ENCODE measurements at places on chromosomes 6 and 20. TPM values are rescaled to one million over a fixed set of nuclear protein-coding genes. Genes with fewer than 3 reads are reported as not detected.

The PCSK2 gene
- not detected for total RNA-seq

The GDAP1L1 gene
- total RNA-seq, result 0.07 TPM

The TCF21 gene
- total RNA-seq, result 0.04 TPM

The ZC2HC1B gene
- not detected for total RNA-seq

The COL21A1 gene
- total RNA-seq, result 0.56 TPM

The HLA-DPB1 gene
- total RNA-seq, result not detected

The ACSS1 gene
- total RNA-seq, result 17.6 TPM

The OR2J3 gene
- not detected for total RNA-seq

The CPNE1 gene
- 159 TPM for total RNA-seq

The MUC21 gene
- total RNA-seq, result not detected

The BNIP5 gene
- 0.04 TPM for total RNA-seq

The LY6G6F gene
- total RNA-seq, result not detected

The WASF1 gene
- total RNA-seq, result 11.9 TPM

The VGLL2 gene
- not detected for total RNA-seq

The ZNF341 gene
- total RNA-seq, result 2.6 TPM

The CASS4 gene
- 0.07 TPM for total RNA-seq

The TXLNB gene
- total RNA-seq, result not detected

The PRRT1 gene
- 0.66 TPM for total RNA-seq

The PDYN gene
- total RNA-seq, result not detected

The OTOR gene
- total RNA-seq, result not detected

The BPIFB1 gene
- total RNA-seq, result not detected

The DDR1 gene
- total RNA-seq, result 71.1 TPM

The SKIC2 gene
- 23.7 TPM for total RNA-seq

The MEP1A gene
- total RNA-seq, result not detected

The PLEKHG1 gene
- total RNA-seq, result 0.71 TPM

The APOM gene
- 3.8 TPM for total RNA-seq

The TREML2 gene
- not detected for total RNA-seq

The HAO1 gene
- not detected for total RNA-seq

The SLC22A3 gene
- 59.2 TPM for total RNA-seq

The HLA-G gene
- not detected for total RNA-seq

The FLRT3 gene
- total RNA-seq, result 2.6 TPM
